Ureter (tissue), 1 donor: ENCODE measurements at places on chromosomes 16 and 17. TPM values are rescaled to one million over a fixed set of nuclear protein-coding genes. Genes with fewer than 3 reads are reported as not detected.

GRCh38 chr17:43732958-43733357, 25.6 kb downstream of the SOST start:
- DNase-seq = no peak

DNA sequence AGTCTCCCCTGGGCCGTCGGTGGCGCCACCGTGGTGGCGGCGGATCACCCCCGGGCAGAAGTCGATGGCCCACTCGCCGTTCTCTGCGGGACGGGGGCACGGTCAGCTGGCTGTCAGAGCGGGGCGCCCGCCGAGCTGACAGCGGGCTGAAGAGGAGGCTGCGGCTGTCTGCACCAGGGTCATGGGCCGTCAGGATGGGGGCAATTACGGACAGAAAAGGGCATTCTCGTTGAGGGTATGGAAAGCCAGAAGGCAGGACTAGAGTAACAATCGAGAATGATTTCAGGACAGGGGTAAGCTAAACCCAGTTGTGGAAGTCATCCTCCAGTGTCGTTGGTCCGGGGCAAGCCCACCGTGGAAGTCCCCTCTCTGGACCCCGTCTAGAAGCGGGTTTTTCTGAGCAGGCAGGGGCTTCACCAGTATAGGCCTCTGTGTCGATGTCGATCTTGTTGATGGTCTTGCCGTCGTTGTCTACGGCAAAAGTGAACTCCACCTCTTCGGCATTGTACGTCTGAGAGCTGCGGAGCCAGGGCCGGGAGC, 1.7 kb downstream of the CHRNE start:
- DNase-seq = no peak

DNA sequence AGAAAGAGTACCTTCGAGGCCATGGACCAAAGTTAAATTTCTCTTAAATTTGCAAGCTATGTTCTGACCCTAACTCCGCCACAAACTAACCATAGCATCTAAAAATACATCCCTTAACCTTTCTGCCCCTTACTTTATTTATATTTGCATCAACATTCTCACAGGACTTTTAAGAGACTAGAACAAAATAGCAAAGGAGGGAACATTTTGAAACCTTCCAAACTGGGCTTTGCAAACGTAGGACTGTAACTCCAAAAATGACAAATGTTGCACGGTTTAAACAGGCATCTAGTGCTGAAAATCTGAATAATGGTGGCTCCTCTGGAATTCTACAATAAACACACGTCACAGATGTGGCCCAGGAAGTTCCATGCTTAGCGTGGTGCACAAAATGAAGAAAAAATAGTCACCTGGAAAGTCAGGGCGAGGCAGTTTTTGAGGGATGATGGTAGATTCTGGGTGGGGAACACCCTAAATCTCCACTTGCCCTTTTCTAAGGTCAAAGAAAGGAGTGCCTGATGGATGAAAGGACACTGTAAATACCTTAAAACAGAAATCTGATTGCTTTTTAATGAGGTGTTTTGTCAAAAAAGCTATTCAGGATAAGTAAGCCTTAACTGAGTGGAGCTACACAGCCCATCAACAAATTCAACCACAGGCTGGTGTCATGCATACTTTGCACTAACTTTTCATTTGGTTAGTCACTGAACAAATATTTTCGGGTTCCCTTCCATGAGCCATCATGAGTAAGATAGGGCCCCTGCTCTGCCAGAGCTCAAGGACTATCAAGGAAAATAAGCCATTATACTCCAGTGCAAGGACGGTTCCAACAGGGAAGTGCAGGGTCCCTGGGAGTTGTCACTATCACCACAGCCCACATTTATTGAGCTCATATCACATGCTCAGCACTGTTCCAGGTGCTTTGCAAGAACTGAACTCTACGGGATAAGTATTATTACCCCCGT, 21.2 kb downstream of the ARHGAP17 start:
- no peak for DNase-seq

GRCh38 chr16:80323187-80323807, 217.5 kb upstream of the DYNLRB2 start:
- no peak for DNase-seq

GRCh38 chr17:50660042-50660886, 25.6 kb downstream of the ABCC3 start:
- no peak for DNase-seq

The TANC2 gene
- total RNA-seq = 177 TPM

The SEPTIN1 gene
- total RNA-seq = 8.2 TPM

The RHBDL3 gene
- 0.99 TPM for total RNA-seq
